ENCODE measurements at places on chromosomes 2 and 18.
A peak's percentile ranks its signal among the peaks of the same experiment; 100 is the strongest.

GRCh38 chr2:64944484-64944883, 44.7 kb upstream of the SLC1A4 start:
- no peak for DNase-seq

DNA sequence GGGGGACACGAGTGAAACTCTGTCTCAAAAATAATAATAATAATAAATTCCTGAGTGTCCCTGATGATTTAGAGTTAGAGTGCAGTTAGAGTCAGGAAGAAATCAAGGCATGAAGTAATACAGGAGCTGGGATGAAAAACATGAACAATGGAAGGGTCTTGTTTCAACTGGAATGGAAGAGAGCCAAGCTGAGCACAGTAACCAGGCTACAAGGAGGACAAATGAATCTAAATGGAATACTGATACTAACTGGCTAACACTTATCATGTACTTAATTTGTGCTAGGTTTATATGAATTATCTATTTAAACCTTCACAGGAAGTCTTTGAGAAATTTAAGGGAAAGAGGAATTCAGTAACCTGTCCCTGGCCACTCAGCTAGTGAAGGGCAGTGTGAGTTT, 38.8 kb upstream of the PSME4 start:
- no peak for DNase-seq

GRCh38 chr2:159129824-159130223, 156.7 kb downstream of the WDSUB1 start:
- no peak for DNase-seq

DNA sequence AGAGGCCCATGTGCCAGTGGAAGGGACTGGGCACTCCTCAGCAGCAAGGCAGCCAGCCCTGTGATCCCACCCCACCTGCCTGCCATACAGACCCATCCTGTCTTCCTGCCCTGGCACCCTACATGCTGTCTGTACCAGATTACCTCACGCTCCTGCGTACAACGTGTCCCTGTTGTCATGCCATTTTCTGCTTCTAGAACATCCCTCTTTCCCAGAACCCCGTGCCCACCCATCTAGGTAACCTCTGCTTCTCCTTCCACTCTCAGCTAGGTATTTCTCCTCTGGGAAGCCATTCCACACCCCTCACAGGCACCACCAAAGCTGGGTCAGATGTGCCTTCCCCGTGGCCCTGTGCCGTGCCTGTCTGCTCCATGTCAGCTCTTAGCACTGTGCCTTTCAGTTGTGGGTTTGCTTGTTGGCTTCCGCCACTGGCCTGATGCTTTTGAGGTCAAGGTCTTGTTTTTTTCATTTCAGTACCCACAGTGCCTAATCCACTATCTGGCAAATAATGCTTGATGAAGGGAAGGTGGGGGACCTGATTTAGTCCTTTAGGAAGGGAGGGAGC, 71.7 kb upstream of the ALPP start:
- no peak for DNase-seq

DNA sequence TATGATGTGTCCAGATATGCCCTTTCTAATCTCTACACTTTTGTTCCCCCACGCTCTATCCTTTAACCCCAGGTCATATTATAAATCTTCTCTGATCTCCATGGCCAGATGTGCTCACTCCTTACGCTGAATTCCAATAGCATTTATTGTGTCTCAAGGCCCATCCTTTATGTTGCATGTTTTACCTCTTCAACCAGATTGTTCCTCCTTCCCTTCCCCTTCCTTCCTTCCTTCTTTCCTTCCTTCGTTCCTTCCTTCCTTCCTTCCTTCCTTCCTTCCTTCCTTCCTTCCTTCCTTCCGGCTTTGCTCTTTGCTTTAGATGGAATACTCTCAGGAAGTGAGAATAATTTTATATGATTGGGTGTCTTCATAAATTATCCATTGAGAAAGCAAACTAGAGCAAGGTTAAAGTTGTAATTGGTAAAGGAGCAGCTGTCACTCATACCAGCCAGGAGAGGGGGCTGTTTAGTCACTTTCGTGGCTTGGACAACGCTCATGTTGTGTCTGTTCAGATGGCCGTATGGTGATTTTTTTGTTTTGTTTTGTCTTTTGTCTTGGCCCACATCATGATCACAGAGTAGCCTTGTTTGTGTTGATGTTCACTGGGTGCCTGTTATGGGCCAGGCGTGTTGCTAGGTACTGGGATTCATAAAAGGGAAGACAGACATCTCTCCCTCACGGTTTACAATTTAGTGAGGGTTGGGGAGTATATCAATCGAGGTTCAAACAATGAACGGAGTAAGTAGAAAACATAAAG, 68.0 kb downstream of the DAW1 start:
- no peak for DNase-seq

- DNase-seq, result no peak
Measured at GRCh38 chr2:127175751-127176354, 44.2 kb downstream of the CYP27C1 start.

GRCh38 chr18:48735080-48735676, 196.3 kb downstream of the CTIF start:
- DNase-seq, result no peak

GRCh38 chr18:24200494-24201290, 61.8 kb downstream of the CABYR start:
- no peak for DNase-seq

DNA sequence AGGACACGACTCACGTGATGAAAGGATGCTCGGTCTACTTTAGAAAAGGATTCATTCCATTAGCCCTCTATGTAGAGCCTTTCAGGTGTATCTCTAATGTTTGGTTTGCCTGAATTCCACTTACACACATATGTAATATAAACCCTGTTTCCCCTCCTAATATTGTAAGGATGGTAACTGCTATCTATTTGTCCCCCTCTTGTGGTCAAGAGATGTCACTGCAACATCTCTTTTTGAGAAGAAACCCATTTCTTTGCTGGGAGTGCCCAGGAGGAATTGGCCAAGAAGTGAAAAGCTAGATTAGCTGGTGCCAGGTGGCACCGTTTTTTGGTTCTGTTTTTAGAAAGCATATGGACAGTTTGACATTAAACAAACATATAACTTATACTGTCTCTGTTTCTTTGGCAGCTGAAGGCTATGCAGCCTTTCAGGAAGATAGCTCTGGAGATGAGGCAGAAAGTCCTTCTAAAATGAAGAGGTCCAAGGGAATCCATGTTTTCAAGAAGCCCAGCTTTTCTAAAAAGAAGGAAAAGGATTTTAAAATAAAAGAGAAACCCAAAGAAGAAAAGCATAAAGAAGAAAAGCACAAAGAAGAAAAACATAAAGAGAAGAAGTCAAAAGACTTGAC, 41.2 kb downstream of the RALBP1 start:
- peak; percentile 68 for DNase-seq

DNA sequence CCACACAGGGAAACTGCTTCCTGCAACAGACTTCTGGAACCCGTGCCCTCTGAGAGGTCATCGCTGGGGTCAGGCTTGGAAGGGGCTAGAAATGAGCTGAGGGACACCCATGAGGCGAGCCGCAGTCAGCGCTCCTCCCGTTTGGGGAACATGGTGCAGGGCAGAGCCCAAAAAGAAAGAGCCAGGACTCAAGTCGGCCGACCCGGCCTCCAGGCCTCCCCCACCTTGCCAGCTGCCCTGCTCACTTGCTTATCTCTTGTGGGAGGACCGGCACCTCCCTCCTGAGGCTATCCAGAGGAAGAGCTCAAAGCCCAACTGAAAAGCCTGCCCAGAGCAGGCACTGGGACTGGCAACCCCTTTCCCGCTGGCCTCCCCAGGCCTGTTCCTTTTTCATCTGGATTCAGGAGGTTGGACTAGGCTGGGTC, 43.6 kb downstream of the SCTR start:
- no peak for DNase-seq

GRCh38 chr2:62339413-62339812, 143.5 kb downstream of the B3GNT2 start:
- DNase-seq, result no peak

GRCh38 chr2:218256612-218257350, 4.0 kb upstream of the GPBAR1 start:
- DNase-seq, result no peak

DNA sequence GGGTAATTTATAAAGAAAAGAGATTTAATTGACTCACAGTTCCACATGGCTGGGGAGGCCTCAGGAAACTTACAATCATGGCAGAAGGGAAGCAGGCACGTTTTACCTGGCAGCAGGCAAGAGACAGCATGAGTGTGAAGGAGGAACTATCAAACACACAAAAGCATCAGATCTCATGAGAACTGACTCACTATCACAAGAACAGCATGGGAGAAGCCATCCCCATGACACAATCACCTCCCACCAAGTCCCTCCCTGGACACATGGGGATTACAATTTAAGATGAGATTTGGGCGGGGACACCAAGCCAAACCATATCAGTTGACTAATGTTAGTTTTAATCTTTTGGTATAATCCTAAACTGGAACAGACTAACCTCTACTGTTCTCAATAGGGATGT, 49.1 kb upstream of the CPO start:
- DNase-seq, result no peak

- no peak for DNase-seq
Measured at GRCh38 chr2:142872882-142873724, 4.4 kb upstream of the KYNU start.

Measured in NCI-H748 treated with DMSO at 0.1 percent for 48 hours (cell line).